Glomerular endothelial cell (primary cell): ENCODE measurements at places on chromosomes 11 and 22. TPM values are rescaled to one million over a fixed set of nuclear protein-coding genes. Genes with fewer than 3 reads are reported as not detected.

- no peak for DNase-seq
Observed at GRCh38 chr11:82989628-82990404, 81.9 kb downstream of the RAB30 start.

NDUFS3 gene
- total RNA-seq, result 61.5 and 71.2 TPM in 2 replicates

- no peak for DNase-seq
Observed at GRCh38 chr22:23697031-23697970, 6.5 kb downstream of the RGL4 start.

GRCh38 chr22:27630754-27631153 is 170.8 kb downstream of the MN1 start:
- no peak for DNase-seq

GRCh38 chr11:8257003-8257664 is 6.5 kb downstream of the LMO1 start:
- DNase-seq, result no peak

GRCh38 chr11:36803084-36803483 is 205.0 kb upstream of the RAG2 start:
- no peak for DNase-seq

GTSE1 gene
- 1.5 and 7.5 TPM in 2 replicates for total RNA-seq

DNA sequence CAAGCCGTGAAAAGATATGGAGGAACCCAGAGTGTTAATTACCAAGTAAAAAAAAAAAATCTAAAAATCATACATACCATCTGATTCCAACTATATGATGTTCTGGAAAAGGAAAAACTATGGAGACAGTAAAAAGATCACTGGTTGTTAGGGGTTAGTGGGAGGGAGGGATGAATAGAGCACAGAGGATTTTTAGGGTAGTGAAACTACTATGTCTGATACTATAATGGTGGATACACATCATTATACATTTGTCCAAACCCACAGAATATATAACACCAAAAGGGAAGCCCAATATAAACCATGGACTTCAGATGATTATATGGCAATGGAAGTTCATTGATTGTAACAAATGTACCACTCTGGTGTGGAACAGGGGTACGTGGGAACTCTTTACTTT is 74.1 kb downstream of the ENTHD1 start:
- DNase-seq, result no peak

ARVCF gene
- total RNA-seq, result 152 and 191 TPM in 2 replicates

SYT13 gene
- 0.05 and 0.06 TPM in 2 replicates for total RNA-seq

DNA sequence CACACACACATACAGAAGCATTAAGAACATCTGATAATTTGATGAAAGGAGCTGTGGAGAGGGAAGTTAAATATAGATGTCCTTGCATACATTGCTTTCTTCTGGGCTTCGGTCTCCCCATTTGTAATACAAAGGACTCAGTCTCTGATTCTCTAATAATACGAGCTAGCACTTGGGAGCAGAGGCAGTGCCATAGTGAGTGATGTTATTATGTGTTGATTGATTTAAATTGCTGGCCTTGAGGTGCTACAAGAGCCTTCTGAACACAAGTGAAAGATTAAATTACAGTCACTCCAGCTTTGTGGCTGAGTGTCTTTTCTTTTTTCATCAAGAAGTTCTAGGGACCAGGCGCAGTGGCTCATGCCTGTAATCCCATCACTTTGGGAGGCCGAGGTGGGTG is 61.5 kb upstream of the HMGXB4 start:
- DNase-seq, result no peak

- DNase-seq, result no peak
Observed at GRCh38 chr22:35135165-35135564, 69.2 kb downstream of the ISX start.

DNA sequence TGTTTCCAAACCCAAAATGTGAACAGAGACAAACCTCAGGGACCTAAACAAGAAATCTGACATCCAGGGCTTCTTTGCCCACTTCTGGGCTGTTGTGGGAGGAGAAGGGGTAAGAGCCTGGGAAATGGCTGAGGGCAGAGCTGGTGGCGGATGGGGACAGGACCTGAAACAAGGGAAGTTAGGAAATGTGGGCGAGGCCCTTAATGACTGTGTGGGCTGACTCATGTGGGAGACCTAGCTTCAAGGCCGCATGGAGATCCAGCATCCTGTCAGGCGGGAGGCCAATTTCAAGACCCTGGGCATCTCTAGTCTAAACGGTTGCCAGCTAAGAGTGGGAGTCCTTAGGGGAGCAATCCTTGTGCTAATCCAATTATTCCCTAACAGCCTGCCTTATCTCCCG is 2.1 kb upstream of the OAF start:
- DNase-seq, result no peak

DNA sequence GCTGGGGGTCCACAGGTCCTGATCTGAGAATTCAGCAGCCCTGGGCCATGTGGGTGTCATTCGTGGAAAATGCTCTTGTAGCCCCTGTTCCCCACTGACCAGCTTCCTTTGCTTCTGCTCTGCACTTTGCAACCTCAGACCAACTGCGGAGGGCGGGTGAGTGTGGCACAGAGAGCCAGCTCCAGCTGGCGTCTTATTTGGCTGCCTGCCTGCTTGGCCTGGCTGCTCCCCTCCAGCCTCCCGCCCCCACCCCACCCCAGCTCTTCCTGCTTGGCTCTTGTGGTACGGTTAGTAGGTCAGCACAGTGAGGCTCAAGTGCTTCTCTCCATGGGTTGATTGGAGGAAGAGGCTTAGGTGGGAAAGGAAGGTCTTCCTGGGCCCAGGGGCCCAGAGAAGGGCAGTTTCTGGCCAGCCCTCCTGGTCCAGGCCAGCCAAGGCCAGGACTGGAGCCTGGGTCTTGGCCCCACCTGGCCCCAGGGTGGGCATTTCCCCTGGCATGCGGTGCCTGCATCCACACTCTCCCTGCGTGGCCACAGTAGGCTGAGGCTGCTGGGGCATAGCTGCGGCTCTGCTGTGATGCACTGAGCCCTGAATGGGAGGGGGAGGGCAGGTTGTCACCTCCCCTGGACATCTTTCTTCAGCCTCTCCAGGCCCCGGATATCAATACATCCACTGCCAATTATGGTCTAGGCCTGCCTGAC is 26.5 kb downstream of the MYO7A start:
- no peak for DNase-seq

GRCh38 chr11:38814670-38815069 is 2216.6 kb upstream of the RAG2 start:
- DNase-seq, result no peak

GRCh38 chr22:28909375-28909774 is 26.0 kb downstream of the ZNRF3 start:
- DNase-seq, result no peak

DNA sequence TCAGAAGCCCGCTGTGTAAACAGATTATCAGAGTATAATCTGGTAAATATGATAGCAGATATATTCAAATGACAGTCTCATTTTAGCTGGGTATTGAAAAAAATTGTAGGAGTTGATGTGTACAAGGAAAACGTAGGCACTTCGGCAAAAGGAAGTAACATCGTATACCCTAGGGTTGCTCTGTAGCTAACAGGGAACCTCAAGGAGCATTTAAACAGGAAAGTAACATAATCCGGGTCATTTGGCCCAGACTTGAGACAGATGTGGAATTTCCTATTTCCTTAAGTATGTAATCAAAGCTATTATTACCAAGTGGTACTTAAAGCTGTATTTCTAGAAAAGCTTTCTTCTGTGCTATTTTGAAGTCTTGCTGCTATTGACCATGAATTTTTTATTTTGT is 215.6 kb downstream of the DDX10 start:
- no peak for DNase-seq
